ENCODE measurements at places on chromosomes 6 and 20. TPM values are rescaled to one million over a fixed set of nuclear protein-coding genes. Genes with fewer than 3 reads are reported as not detected.

Gene OPRM1
- total RNA-seq, result not detected

Gene SLC22A2
- not detected for total RNA-seq

Gene SPAG4
- total RNA-seq, result 21.6 TPM

Gene EFCAB8
- under 0.01 TPM for total RNA-seq

Gene TINAG
- not detected for total RNA-seq

Gene SUMO4
- 0.76 TPM for total RNA-seq
